Skin of body (tissue), 3 donors: ENCODE measurements at places on chromosomes 12 and 14.
A peak's percentile ranks its signal among the peaks of the same experiment; 100 is the strongest.

DNA sequence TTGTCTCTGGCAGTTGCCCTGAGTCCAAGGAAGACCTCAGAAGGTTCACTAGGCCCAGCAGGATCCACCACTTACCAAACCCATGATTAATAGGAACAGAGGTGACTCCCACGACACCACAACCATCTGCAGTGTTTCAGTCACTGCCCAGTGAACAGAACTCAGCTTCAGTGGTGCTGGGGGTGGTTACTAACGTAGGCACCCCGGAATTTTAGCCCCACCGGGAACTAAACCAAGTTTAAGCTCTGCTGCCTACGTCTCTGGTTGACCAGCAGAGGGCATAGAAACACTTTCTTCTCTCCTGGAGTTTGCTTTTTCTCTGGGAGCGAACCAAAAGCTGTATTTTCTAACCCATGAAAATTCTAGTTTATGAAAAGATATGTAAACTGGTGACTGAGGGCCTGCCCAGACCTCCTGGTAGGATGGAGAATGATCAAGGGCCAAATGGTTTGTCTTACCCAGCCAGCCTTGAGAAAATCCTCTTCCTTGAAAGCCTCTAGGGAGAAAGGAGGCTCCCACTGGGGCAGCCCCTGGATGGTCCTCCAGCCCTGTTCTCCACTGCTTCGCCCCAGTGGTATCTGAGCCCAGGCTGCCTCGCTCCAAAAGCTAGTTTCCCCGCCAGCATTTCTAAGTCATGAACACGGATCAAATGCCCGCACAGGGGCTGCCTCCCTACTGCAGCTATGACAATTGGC lies 379.8 kb downstream of the DPF3 start:
- no peak for DNase-seq

GRCh38 chr14:73710737-73711136 lies 3.4 kb downstream of the PNMA1 start:
- no peak for DNase-seq

DNA sequence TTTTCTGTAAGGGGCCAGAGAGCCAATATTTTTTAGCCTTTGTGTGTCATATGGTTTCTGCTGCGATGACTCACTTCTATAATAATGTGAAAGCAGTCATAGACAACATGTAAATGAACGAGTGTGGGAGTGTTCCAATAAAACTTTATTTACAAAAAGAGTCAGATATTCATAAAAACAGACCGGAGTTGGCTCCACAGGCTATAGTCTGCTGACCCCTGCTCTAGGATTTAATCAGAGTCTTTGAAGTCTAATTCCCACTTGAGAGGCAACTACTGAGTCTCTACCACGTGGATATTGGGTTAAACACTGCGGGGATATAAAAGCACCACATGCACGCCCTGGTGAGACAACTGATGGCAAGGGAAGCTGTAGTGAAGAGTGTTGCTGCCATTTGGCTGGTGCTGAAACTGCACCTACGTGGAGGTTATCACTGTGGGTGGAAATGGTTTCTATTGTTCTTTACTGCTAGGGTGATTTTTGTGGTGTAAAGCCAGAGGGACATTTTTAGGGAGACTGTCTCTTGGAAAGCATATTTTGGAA lies 3.6 kb upstream of the NINJ2 start:
- DNase-seq = no peak

DNA sequence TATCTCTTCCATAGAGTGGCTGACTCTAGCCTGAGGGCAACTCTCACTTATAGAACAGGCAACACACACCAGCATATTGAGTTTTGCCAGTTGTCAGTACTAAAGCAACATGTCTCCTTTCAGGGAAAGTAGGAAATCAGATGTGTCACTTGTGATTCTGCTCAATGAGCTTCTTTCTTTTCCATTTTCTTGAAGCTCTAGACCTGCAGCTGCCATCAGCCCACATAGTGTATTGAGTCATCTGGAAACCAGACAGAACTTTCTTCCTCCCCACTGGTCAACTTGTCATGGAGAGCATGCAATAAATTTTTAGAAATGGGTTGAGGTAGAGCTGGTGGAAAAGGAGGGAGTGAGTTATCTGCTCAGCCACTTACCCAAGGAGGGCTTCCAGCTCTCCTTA lies 209.0 kb upstream of the PLEKHG7 start:
- DNase-seq = no peak

DNA sequence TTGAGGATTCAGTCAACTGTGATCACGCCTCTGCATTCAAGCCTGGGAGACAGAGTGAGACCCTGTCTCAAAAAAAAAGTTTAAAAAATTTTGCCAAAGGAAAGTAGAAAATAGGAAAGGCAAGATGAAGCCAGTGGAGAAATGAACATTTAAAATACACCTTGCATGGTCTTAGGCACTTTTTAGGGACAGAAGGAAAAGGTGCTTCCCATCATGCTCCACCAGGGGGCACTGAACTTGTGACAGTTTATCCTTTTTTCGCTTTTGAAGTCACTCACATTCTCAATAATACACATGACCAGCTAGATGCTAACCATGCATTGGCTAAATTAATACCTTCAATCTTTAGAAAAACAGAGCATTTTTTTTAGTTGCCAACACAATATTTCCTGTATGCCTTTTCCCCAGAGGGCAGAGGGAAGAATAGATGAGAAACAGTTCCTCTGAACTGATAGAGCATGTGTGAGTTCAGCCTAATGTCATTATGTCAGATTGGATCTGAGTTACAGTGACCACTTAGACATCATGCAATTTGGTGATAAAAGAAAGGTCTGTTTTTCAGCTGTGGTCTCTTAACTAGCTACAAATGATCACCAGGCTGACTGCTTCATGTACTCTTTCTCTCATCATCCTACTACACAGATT lies 221.8 kb upstream of the SSTR1 start:
- DNase-seq = peak; percentile 51

- DNase-seq = no peak
Observed at GRCh38 chr14:93285044-93285443, 47.8 kb downstream of the BTBD7 start.

DNA sequence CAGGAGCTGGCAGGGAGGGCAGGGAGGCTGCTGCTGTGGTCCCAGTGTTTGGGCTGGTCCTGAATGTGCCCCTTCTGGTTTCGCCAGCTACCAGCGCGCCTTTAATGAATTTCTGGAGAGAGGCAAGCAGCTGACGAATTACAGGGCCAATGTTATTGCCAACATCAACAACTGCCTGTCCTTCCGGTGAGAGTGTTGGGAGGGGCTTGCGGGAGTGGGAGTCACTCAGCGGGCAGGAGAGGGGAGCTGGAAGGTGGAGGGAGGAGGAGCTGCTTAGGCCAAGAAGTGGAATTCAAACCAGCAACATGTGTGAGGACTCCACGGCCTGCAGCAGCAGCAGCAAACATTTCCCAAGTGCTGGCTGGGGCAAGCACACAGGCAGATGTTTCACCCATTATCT lies 7.7 kb downstream of the TNFAIP2 start:
- no peak for DNase-seq

- no peak for DNase-seq
Observed at GRCh38 chr14:64549016-64549415, 745 bp upstream of the PPP1R36 start.

DNA sequence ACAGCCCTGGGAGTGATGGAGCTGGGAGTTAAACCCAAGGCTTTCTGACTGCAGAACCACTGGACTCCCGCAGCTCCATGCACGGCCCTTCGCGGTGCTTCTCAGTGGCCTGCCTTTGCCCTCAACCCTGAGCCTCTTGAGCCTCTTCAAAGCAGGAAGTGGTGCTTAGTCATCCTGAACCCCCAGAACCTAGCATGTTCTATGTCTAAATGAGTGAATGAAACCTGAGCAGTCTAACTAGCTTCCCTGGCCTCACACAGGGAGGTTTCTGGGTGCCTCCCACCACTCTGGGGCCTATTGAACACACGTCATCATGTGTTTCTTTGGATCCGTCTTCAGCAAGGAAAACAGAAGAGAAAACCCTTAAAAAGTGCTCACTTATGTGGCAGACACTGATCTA lies 117.9 kb upstream of the SFSWAP start:
- no peak for DNase-seq

DNA sequence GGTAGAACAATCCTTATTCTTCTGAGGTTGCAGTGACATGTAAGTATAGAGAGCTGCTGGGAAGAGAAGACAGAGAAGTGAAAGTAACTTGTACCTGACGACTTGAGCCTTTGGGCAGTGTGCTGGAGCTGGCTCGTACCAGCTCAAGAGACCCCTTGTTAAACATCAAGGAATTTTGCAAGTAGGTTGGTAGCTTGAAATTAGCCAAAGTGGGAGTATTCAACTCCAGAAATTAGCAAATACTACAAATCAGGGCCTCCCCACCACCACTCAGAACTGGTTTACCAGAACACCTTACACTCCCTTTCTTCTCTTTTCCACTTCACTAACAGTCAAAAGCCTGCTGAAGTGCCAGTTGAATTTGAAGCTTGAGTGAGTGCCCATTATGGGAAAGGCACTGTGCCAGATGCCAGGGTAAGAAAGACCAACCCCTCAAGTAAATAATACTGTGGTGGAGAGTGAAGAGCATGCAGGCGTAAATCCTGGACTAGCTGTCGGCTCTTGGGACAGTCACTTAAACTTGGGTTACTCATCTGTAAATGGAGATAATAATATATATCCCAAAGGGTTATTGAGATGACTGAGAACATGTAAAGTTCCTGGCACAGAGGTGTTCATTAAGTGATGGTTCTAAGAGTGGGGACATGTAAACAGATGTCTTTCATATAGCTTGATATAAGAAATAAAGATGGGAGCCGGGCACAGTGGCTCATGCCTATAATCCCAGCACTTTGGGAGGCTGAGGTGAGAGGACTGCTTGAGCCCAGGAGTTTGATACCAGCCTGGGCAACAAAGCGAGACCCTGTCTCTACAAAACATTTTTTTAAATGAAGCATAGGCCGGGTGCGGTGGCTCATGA lies 27.0 kb upstream of the EID3 start:
- no peak for DNase-seq

DNA sequence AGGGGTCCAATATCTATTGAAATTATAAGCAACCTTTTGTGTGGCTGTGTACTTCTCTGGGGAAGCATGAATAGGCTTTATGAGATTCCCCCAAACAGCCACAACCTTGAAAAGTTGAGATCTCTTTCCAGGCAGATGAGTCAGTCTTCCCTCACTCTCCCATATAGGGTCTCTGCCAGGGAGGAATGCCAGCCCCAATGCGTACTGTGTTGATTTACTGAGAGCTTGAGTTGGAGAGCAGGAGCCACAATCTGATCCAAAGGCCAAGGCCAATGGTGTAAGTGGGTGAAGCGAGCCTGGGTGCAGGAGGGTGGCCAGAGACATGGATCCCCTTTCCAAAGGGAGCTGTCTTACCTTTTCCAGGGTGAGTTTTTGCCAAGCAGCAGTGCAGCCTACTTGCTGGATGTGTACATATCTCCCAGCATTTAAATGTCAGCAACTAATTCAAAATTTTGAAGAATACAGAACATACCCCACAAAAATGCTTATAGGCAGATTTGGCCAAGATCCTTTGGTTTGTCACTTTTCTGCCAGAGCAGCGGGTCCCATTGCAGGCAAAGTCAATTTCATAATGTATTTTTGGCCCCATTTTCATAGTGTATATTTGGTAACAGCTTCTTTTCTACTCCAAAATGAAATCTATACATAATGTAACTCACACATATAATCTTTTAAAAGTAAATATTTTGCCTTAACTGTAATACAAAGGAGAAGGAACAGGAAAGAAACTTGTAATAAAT lies 88.2 kb downstream of the TBC1D30 start:
- DNase-seq = peak; percentile 24

- no peak for DNase-seq
Observed at GRCh38 chr14:58738189-58738836, 100.6 kb downstream of the DACT1 start.

GRCh38 chr12:100539202-100539601 lies 34.3 kb upstream of the GAS2L3 start:
- no peak for DNase-seq

DNA sequence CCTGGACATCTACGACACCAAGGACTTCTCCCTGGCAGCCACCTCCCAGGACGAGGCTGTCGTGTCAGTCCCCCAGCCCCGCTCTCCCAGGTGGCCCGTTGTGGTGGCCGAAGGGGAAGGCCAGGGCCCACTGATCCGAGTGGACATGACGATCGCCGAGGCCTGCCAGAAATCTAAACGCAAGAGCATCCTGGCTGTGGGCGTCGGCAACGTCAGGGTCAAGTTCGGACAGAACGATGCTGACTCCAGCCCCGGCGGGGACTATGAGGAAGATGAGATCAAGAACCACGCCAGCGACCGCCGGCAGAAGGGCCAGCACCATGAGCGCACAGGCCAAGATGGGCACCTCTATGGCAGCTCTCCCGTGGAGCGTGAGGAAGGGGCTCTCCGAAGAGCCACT lies 118.6 kb downstream of the SLC15A4 start:
- no peak for DNase-seq

DNA sequence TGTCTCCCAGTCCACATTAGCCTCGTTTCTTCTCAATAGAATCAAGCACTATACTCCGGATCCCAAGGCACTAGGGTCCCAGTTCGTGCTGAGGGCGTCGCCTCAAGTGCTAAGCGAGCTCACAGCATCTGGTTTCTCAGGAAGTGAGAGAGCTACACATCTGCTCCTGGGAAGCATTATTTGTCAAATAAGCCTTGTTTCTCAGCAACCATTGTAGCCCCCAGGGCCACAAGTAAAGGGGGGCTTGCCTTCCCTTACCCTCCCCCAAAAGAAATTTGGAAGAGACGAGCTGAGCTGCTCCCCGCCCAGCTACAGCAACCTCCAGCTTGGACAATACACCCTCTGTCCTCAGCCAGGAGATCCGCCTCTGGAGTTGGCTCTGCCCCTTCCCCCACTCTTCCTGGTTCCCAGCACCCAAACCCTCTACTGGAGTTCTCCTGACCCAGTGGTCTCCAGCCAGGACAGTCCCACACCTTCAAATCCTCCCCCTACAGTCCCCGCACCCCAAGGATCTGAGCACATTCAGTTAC lies 5.7 kb upstream of the TNS2 start:
- peak; percentile 92 for DNase-seq

DNA sequence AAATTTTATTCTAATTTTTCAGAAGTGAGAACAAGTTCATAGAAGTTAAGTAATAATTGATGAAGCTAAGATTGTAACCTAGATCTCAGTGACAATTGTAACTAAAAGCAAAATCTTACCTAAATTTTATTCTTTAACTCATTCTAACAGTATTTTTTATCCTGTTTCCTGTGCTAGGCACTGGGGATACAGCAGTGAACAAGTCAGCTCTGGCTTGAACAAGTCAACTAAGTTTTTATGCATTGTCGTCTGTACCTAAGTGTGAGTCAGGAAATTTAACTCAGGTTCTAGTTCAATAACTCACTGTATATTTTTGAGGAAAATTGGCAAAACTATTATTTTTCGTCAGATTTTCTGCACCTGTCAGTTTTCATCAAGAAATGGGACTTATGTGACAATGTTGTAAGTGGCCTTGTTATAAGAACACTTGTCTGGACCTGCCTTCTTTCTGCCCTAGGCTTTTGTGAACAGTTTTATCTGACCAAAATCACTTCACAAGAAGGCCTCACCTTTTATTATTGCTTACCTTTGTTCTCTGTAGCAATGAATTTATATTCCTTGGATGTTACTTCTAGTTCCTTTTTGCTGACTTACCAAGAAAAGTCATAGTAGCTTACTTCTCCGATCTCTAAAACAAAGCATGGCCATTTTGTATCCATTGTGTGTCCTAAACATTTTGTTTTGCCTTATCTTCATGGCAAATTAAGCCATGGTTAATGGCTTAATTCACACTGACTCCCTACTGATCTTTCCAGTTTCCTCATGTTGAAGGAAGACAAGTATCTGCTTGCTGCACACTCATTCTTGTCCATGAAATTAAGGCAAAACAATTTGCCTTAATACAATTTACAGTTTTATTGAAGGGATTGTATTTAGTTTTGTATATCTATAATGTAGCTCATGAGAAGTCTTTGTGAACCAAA lies 2.7 kb downstream of the TMTC3 start:
- no peak for DNase-seq

- DNase-seq = no peak
Observed at GRCh38 chr14:85416771-85417170, 113.2 kb upstream of the FLRT2 start.

GRCh38 chr12:29032446-29032845 lies 116.6 kb upstream of the FAR2 start:
- peak; percentile 76 for DNase-seq
